ENCODE measurements at places on chromosomes 13 and 19. TPM values are rescaled to one million over a fixed set of nuclear protein-coding genes. Genes with fewer than 3 reads are reported as not detected.
A peak's percentile ranks its signal among the peaks of the same experiment; 100 is the strongest.

DNA sequence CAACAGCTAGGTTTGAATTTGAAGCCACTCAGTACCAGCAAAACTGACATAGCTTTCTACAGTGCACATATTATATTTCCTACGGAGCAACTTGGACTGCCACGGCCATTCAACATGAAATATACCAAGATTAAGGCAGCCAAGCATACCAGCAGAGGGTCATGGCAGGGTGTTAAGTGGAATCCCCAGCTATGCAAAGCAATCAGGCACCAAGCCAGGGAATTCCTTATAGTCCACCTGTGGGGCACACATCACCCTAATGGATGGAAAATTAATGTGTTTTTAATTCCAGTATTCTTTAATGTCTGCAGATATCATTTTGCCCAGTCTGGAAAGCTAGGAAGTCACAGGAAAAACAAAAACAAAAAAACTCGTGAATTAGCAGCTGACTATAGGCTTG, 1190.3 kb downstream of the EFNB2 start:
- DNase-seq = no peak

DNA sequence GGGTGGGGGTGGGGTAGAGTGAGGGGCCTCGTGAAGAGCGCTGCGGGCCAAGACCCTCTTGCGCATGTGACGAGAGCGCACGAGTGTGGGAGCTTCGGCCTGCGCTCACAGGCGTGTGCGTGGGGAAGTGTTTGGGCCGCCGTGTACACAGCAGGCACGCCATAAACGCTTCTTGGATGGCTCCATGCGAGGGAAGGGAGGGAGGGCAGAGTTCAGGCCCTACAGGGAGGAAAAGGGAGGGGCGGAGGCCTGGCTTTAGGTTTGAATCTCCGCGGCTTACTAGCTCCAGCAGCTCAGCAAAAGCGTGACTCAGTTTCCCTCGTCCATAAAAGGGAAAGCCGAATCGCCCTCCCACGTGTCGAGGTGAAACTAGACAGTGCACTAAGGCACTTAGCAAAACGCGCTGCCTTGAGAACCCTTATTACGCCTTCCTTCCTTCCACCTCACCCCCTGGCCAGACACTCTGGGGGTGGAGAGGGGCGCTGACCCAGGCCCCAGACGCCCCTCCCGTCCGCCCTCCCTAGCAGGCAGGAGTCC, 12.5 kb downstream of the GADD45B start:
- DNase-seq = no peak

DNA sequence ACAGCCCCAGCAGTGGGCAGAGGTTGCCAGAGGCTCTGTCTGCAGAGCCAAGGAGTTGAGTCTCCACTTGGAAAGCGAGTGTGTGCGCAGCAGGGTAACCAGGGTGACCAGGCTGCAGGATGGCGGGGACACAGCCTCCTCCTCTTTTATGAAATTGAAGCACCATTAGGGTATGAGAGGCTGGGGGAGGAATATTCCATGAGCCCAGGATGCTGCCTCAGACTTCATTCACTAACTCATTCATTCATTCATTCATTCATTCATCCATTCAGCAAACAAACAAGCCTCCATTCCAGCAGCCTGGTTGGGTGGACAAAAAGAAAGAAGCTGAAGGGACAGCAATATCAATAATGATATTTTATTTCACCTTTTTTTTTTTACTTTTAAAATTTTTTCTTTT, 6.6 kb upstream of the LMTK3 start:
- DNase-seq = no peak

- peak; percentile 77 for DNase-seq
Observed at GRCh38 chr19:1057176-1057855, 9.7 kb upstream of the ARHGAP45 start.

GRCh38 chr13:113275387-113275786, 21.7 kb upstream of the LAMP1 start:
- DNase-seq = peak; percentile 58

DNA sequence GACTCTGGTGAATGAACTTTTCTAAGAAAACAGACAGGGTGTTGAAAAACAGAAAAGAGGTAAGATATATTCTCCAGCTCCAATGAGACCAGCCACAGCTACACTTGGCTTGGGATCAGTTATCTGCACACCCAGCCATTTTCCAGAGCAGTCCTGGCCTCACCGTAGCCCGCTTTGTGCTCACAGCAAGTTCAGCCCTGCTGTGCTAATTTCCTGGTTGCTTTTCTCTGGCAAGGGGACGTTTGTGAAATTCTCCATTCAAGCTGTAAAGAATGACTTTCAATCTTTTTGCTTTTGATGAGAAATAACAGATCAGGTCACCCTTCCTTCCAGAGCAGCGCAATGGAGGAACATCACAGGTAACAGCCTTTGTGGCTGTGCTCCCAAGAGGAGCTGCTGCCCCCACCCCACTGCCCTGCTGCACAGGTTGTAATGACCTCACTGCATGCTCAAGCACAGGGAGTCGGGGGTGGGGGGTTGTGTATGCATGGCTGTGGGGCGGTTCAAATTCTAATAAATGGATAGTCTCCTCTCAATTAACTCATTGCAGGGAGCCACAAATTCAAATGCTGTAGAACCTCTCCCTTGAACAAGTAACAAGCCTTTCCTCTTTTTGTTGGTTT, 516.6 kb upstream of the NBEA start:
- no peak for DNase-seq

DNA sequence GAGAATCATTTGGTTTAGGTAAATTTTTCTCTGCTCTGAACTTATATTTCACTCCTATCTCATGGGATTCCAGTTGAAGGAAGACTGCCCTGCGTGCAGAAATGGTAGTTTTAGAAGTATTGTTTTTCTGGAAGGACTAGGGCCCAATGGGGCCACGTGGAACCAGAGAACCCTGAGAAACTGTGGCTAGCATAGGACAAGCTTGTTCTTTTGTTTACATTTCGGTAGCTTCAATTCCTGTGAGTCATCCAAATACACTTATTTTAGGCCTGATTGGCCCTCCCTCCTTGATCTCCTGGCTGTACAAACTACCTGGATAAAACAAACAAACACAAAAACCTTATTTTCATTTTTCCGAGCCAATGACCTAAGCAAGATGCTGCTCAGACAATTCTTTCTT, 124.0 kb downstream of the ITGBL1 start:
- no peak for DNase-seq

Gene ZIM2
- not detected for total RNA-seq

- DNase-seq = peak; percentile 77
Observed at GRCh38 chr19:2274931-2275535, 6.9 kb downstream of the PEAK3 start.

DNA sequence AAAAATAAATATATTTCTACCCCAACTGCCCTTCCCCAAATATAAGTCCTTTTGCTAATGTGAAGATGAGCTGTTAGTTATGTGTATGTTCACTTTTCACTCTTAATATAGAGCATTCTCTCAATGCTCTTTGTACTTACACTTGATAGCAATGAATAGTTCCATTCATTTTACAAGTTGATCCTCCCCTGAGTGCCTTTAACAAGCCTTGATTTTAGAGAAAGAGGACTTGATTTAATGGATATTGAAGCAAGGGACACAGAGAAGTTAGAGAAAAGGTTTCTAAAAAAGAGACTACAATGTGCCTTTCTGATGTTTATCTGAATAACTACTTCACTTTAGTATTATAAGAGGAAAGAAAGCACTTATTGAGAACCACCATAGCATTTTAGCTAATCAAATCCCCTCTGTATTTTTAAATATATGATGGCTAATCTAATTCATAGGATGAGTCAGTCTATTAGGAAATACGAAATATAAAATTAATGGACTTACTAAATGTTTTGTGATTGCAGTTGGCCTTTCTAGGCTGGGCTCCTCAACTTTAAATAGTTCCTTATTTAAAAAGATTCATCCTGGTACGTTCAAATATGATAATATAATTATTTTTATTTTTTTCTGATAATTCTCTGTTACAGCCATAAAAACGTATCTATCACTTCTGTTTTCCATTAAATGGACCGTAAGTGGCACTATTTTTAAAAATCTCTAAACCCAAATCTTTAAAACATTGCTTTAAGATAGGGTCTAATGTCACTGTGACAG, 1097.8 kb upstream of the SLC10A2 start:
- DNase-seq = no peak

DNA sequence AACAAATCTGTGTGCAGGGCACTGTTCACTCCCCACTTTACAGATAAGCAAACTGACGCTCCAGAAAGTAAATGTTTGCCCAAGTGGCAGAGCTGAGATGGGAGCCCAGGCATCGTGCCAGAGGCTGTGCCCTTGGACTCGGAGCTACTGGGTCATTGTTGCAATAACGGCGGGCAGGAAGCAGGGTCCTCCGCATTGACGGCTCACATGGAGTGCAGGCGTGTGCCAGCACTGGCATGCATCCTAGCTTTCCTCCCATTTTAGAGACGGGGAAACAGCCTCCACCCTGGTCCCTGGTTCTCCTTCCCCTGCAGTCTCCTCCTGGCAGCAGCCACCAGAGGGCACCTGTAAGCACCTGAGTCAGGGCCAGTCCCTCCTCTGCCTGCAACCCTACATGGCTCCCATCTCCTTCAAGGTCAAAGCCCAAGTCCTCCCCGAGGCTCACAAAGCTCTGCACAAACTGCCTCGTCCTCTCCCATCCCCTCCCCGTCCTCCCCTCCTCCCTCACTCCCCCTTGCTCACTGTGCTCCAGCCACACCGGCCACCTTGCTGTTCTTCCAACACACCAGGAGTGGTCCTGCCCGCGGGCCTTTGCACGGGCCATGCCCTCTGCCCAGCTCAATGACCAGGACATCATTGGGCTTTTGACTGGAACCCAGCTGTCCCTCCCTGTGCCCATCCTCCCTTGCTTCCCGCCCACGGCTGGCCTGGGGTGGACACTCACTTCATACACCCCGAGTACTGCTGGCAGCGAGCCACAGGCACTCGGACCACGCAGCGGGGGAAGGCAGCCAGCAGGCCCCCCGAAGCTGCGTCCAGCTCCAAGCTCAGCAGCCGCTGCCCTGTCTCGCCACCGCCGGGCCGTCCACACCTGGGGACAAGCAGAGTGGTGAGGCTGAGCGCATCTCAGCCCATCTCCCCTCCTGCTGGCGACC, 7.7 kb upstream of the LRG1 start:
- DNase-seq = peak; percentile 23

DNA sequence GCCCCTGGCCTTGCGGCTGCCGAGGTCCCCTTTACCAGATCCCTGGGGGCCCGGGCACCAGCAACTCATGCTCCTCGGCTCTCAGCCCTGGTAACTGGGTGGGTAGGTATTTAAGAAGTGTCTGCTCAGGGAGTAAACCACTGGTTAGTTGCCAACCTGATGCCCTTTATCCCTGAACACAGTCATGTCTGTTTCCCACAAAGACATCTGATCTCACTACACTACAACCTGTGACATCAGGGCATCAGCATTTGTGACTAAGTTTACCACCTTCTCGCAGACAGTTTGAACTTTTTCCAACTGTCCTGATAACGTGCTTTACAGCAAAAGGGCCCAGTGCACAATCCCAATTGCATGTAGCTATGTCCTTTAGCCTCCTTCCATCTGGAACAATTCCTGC, 22.0 kb downstream of the GGACT start:
- no peak for DNase-seq

DNA sequence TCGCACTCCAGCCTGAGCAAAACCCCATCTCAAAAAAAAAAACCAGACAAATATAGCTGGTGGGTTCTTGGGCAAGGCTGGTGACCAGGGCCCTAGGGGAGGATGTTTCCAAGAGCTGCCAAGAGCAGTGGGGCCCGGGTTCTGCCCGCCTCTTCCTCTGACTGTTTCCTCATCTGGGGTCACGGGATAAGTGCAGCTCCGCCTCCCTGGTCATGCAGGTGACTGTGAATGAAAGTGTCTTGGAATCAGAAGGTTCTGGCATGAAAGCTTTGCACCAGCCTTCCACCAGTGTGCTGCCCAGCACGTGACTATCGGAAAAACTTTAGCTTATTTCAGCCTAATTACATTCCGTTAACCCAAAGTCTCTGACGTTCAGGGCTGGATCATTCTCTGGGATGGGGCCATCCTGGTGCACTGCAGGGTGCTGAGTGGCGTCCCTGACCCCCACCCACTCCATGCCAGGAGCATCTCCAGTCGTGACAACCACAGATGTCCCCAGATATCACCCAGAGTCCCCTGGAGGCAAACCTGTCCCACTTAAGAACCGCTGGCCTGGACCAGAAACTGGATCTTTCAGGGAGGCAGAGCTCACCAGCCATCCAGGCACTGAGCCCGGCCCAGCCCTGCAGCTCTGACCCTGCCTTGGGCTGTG, 85.6 kb downstream of the GNG7 start:
- no peak for DNase-seq

GRCh38 chr13:27168906-27169657, 2.5 kb downstream of the USP12 start:
- DNase-seq = peak; percentile 12

DNA sequence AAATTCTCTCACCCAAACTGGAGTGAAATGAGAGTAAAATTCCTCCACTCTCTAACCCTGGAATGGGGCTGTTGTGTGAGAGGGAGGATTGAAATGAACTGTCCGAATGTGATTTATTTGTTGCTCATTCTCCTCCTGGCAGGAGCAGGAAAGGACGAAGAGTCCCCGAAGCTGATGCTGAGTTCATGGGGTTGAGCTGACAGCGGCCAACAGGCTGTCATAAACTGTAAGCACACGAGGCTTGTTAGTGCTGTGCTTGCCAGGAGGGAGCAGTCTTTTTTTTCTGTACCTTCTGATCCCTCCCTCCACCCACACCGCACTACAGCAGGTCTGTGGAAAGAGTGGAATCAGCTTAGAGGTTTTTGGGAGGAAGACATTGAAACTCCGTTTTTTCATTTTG, 33.1 kb upstream of the ZNF331 start:
- DNase-seq = no peak

DNA sequence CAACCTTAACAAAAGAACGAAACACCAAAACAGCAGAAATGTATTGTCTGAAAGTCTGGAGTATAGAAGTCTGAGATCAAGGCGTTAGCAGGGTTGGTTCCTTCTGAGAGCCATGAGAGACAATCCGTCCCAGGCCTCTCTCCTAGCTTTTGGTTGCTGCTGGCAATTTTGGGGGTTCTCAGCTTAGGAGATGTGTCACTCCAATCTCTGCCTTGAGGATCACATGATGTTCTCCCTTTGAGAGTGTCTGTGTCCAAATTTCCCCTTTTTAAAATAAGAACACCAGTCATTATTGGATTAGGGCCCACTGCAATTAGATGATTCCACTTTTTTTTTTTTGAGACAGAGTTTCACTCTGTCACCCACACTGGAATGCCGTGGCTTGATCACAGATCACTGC, 10.1 kb downstream of the KCNN1 start:
- no peak for DNase-seq

DNA sequence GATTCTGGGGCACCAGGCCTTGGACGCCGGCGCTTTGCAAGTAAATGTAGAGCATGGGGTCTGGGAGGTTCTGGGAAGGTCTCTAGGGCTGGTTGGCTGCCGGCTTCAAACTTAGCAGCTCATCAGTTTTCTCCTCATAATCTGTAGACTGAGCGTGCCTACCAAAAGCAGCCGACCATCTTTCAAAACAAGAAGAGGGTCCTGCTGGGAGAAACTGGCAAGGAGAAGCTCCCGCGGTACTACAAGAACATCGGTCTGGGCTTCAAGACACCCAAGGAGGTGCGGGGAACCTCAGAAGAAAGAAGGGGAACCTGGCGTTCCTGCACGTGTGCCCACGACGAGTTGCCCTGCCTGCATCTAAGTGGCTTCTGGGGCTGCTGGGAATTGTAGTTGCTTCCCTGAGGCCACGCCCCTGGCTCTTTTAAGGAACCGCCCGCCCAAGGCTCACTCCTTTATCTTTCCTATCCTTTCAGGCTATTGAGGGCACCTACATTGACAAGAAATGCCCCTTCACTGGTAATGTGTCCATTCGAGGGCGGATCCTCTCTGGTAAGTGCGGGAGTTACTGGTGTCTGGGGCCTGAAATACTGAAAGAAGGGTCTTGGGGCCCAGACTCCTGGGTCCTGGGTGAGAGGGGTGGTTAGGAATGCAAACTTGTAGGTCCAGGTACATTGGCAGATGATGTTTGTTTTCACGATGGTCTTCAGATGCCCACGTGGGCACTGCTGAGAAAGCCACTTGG, 984 bp downstream of the RPS11 start:
- DNase-seq = peak; percentile 63
